ENCODE measurements at places on chromosomes 1 and 21.

DNA sequence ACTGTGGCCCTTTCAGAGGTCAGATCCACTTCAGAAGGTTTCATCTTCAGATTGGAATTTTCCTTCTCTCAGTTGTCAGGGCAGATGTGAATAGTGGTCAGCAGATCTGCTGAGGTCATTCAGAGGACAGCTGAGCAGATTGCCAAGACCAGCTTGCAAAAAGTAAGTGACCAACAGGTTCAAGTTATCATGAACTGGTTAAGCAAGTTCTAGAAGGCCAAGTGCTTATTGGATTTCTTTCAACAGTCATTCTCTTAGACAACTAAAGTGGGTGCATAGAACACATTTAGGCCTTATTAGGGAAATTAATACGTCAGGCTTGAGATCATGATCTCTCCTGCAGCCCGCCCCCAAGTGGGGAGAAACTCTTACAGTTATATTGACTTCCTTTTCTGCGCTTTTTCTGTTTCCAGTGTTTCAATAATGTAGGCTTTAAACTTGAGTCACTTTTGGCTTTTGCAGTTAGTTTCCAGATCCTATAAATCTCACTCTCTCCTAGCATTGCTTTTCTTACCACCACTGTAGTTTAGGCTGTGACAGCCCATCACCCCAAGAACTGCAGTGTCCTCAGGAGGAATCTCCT lies 96.4 kb downstream of the C1orf21 start:
- H3K27me3 ChIP-seq = no peaks in the 10 kb centered on the region
- peak; percentile 84 for DNase-seq
- H3K4me3 ChIP-seq = no peak overlapping the region
- H3K36me3 ChIP-seq = peaks cover 4% of the 10 kb centered on the region
- peak overlapping the region; percentile 8 for H3K27ac ChIP-seq
- peaks cover 16% of the 10 kb centered on the region for H3K4me1 ChIP-seq

DNA sequence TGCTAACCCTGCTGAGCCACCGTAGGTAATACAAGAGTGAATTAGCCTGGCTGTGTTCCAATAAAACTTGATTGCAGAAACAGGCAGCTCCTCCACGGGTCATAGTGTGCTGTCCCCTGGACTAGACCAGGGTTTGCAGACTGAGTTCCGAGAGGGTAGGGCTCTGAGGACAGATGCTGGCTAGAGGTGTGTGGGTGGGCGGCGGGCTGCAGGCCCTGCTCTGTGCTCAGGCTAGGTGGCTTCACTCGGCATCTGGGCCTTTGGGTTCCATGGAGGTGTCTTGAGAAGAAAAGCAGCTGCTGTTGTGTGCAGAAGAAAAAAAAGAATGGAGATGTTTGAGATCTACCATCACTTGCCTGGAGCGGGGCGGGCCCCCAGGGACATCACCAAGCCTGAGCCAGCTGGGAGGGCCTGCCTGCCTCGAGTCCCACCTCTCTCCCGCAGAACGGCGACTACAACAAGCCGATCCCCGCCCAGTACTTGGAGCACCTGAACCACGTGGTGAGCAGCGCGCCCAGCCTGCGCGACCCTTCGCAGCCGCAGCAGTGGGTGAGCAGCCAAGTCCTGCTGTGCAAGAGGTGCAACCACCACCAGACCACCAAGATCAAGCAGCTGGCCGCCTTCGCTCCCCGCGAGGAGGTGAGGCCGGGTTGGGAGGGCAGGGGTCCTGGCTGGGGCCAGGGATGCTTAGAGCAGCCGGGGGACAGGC lies 7.9 kb downstream of the TMEM201 start:
- H3K4me3 ChIP-seq = no peak overlapping the region
- no peaks in the 10 kb centered on the region for H3K27me3 ChIP-seq
- H3K36me3 ChIP-seq = peaks cover 46% of the 10 kb centered on the region
- H3K27ac ChIP-seq = no peak overlapping the region
- no peak for DNase-seq

- H3K27ac ChIP-seq = no peak overlapping the region
- DNase-seq = peak; percentile 65
- H3K27me3 ChIP-seq = no peaks in the 10 kb centered on the region
- peaks cover 47% of the 10 kb centered on the region for H3K36me3 ChIP-seq
- no peaks in the 10 kb centered on the region for H3K4me1 ChIP-seq
Observed at GRCh38 chr1:15424146-15424667, 14.0 kb upstream of the CTRC start.

- DNase-seq = peak; percentile 76
- no peaks in the 10 kb centered on the region for H3K36me3 ChIP-seq
- peaks cover 34% of the 10 kb centered on the region for H3K4me1 ChIP-seq
- no peak overlapping the region for H3K27ac ChIP-seq
- peak overlapping the region; percentile 36 for H3K4me3 ChIP-seq
- H3K27me3 ChIP-seq = peaks cover 10% of the 10 kb centered on the region
Observed at GRCh38 chr1:43936431-43937151, 3.0 kb downstream of the ARTN start.

- no peaks in the 10 kb centered on the region for H3K4me1 ChIP-seq
- H3K27ac ChIP-seq = no peak overlapping the region
- no peak for DNase-seq
- H3K4me3 ChIP-seq = no peak overlapping the region
Observed at GRCh38 chr21:45035477-45035848, 38.9 kb upstream of the ADARB1 start.

GRCh38 chr1:219517031-219517430 lies 95.9 kb downstream of the ZC3H11B start:
- no peak for DNase-seq
- H3K36me3 ChIP-seq = no peaks in the 10 kb centered on the region
- H3K4me1 ChIP-seq = no peaks in the 10 kb centered on the region
- no peak overlapping the region for H3K27ac ChIP-seq
- H3K27me3 ChIP-seq = no peaks in the 10 kb centered on the region

GRCh38 chr1:203589171-203589570 lies 37.5 kb upstream of the ATP2B4 start:
- no peaks in the 10 kb centered on the region for H3K27me3 ChIP-seq
- DNase-seq = no peak
- no peaks in the 10 kb centered on the region for H3K36me3 ChIP-seq
- no peak overlapping the region for H3K4me3 ChIP-seq

DNA sequence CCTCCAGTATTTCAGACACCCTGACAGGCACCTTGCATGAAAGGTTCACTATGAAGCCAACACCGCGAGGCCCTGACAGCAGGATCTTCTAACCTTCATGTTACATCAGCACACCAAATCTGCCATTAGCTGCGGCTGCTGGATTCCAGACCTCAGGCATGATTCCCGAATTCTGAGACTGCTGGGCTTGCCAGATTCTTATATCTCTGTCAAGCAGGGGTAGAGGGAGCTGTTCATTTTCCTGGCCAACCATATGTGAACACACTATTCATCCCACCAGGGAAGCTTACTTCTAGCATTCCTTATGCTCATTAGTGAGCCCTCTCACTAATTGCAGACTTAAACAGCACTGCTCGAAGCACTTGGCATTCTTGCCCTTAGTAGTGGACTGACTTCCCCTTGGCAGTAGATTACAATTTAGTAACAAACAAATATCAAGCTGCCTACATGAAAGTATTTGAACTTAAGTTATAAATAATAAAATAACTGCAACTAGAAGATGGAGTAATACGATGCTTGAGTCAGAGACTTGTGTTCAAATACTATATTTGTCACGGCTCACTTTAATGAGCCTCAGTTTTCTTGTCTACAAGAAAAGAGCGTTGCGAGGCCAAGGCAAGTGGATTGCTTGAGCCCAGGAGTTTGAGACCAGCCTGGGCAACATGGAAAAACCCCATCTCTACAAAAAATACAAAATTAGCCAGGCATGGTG lies 43.3 kb downstream of the NID1 start:
- no peak for DNase-seq
- no peaks in the 10 kb centered on the region for H3K27me3 ChIP-seq
- H3K36me3 ChIP-seq = no peaks in the 10 kb centered on the region
- H3K27ac ChIP-seq = no peak overlapping the region

DNA sequence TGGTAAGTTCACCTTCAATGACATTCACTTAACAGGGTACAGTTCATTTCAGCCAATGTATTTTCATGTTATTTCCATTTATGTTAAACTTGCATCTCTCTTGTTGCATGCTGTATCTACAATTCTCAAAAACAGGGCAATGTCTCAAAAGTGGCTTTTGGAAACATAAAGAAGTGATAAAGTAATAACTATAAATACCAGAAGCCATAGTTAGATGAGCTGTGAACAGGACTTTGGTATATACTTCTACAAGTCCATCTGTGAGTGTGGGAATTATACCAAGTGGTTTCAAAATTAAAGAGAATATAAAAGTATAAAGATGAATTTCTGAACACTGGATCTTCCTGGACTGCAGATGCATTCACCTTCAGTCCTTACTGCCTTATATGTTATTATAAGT lies 585.4 kb upstream of the PBX1 start:
- no peaks in the 10 kb centered on the region for H3K4me1 ChIP-seq
- no peak overlapping the region for H3K4me3 ChIP-seq
- no peak for DNase-seq
- H3K36me3 ChIP-seq = no peaks in the 10 kb centered on the region
- H3K27me3 ChIP-seq = no peaks in the 10 kb centered on the region

DNA sequence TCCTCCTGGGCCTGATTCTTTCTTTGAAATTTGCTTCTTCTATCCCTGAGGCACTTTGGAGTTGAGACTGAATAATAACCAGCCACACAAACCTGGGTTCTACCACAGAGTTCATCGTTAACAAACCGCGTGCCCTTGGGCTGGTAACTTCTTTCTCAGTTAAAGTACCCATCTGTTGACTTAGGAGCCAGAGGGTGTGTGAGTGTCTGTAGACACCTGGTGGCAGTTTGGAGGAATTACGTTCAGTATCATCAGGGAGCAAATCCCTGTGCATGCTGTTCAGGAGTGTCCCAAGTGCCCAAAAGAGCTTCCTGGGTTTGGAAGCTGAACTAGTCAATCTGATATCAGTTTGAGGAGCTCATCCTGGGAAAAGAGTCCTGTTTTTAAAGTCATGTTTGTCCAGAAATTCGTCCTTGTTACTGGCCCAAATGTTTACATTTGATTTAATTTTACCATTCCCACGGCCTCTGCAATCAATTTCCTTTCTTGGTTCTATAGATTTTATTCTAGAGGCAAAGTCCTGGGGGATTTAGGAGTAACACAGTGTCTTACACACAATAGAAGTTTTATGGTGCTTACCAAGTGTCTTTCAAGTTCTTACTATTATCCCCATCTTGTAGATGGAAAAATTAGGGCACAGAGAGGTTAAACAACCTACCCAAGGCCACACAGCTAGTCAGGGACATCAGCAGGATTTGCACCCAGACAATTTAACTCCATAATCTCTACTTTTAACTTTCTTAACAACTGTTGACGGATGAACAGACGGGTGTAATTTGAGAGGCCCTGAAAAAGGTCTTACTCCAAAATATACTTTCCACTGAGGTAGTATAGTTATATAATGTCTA lies 26.7 kb upstream of the RPTN start:
- H3K36me3 ChIP-seq = no peaks in the 10 kb centered on the region
- H3K4me3 ChIP-seq = no peak overlapping the region
- DNase-seq = peak; percentile 64
- peaks cover 8% of the 10 kb centered on the region for H3K4me1 ChIP-seq
- no peak overlapping the region for H3K27ac ChIP-seq

DNA sequence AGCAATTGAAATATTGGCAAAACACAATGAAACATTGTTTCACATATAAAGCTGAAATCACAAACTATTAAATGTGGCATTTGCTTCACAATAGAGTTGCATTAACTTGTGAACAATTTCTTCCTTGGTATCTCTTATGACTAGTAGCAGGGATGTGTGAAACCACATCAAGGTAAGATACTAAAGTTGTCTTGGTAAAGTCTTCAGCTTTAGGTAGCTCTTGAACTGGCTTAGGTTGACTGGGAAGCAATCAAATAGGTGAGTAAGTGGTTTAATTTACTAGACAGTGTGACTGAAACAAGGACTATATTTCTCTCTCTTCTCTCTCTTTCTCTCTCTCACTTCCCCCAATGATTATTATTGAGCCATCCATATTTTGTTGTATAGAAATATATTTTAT lies 141.5 kb upstream of the KCNK2 start:
- DNase-seq = no peak
- no peak overlapping the region for H3K4me3 ChIP-seq
- no peak overlapping the region for H3K27ac ChIP-seq
- H3K36me3 ChIP-seq = no peaks in the 10 kb centered on the region

DNA sequence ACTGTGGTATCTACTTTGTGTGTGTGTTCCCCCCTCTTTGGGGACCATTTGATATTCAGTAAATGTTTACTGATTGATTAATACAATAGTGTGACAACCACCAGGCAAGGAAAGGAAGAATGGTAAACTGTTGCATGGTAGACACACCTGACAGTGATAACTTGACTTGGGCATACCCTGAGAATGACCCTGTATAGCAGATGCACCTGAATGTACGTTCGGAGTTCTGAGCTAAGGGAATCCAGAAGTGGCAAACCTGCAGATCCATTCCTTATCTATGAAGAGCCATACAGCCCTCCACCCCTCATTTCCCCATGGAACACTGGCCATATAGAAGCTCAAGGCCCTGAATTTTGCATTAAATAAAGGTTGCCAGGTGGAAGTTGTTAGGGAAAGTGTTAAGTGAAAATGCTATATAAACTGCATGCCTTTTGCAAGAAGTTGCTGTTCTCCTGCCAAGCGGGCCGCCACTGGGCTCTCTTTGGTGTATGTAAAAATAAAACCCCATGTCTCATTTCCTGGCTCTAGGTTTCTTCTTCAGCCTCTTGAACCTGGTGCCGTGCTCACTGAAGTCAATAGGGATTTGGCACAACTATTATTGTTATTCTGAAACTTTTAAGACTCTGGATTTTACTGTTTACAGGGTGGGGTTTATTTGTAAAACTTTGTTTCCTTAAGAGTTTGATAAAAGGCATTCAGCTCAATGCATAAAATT lies 32.6 kb upstream of the DENND1B start:
- no peak for DNase-seq
- H3K4me1 ChIP-seq = no peaks in the 10 kb centered on the region
- no peak overlapping the region for H3K4me3 ChIP-seq
- no peaks in the 10 kb centered on the region for H3K36me3 ChIP-seq

GRCh38 chr1:178025613-178026356 lies 55.9 kb upstream of the SEC16B start:
- H3K4me1 ChIP-seq = no peaks in the 10 kb centered on the region
- H3K27ac ChIP-seq = no peak overlapping the region
- H3K27me3 ChIP-seq = no peaks in the 10 kb centered on the region
- no peaks in the 10 kb centered on the region for H3K36me3 ChIP-seq

- DNase-seq = no peak
- no peak overlapping the region for H3K4me3 ChIP-seq
- H3K27ac ChIP-seq = no peak overlapping the region
- no peaks in the 10 kb centered on the region for H3K27me3 ChIP-seq
- H3K4me1 ChIP-seq = no peaks in the 10 kb centered on the region
Observed at GRCh38 chr1:21278860-21279845, 11.1 kb downstream of the ECE1 start.

DNA sequence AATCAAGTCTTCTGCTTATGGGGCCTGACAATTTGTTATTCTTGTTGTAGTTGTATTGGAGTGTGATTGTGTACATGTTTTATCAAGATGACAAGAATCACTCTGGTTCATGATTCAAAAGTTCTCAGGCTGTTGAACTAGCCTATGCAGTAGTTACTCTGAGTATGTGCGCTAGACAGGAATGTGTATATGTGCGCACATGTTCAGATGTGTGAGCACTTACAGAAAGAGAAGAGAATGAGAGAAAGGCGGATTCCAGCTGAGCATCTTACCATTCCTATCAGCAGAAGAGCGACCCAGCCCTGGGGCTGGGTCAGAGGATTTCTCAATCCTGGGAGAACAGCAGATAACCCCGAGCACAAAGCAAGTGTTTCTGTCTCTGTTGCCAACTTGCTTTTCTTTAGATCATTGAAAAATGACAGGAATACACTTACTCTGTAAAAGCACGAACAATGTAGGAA lies 110.8 kb upstream of the HOOK1 start:
- H3K4me3 ChIP-seq = no peak overlapping the region
- no peak for DNase-seq
- H3K27ac ChIP-seq = no peak overlapping the region
- peaks cover 2% of the 10 kb centered on the region for H3K4me1 ChIP-seq
- H3K36me3 ChIP-seq = no peaks in the 10 kb centered on the region
